ENCODE measurements at places on chromosomes 7 and 10.

DNA sequence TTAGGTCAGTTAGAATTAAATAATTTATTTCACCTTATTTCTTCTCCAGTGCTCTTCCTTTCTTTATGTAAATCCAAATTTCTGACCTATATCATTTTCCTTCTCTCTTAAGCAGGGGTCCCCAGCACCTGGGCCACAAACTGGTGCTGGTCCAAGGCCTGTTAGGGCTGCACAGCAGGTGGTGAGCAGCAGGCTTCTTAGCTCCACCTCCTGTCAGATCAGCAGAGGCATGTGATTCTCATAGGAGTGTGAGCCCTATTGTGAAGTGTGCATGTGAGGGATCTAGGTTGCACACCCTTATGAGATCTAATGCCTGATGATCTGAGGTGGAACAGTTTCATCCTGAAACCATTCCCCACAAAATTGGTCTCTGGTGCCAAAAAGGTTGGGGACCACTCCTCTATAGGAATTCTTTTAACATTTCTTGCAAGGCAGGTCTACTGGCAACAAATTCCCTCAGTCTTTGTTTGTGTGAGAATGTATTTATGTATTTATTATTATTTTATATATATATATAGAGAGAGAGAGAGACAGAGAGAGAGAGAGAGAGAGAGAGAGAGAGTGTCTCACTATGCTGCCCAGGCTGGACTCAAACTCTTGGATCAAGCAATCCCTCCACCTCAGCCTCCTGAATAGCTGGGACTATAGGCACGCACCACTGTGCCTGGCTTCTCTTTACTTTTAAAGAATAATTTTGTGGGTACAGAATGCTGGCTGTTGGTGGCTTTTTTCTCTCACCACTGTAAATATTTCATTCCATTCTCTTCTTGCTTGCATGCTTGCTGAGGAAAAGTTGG, 4.3 kb upstream of the ABCC2 start:
- peak; percentile 71 for DNase-seq

- DNase-seq = no peak
Observed at GRCh38 chr7:55493408-55493807, 78.9 kb downstream of the VOPP1 start.

DNA sequence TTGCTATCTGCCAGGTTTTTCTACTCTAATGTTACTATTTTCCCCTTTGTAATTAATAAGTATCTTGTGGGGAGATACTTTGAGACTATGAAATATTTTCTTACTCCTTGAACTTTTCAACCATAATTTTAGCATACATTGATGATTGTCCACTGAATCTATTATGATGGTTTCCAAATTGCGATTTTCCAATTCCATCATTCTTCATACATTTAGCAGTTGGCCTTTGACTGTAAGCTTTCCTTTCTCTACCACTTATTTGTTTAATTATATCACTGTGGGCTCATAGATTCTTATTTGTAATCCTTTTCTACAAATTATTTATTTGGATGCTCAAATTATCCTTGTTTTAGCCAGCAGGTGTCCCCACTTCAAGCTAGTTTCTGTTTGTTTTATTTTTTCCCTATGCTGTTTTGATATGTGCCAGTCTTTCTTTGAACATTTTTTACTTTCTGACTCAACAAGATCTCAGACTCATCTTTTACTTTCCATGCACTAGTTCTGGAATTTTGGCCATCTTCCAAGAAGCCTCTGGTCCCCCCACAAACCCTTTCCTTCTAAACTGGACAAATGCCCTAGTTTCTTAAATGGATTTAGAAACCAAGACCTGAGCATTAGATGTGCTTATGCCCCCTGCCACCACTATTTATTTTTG, 11.4 kb upstream of the MRPS16 start:
- peak; percentile 58 for DNase-seq

DNA sequence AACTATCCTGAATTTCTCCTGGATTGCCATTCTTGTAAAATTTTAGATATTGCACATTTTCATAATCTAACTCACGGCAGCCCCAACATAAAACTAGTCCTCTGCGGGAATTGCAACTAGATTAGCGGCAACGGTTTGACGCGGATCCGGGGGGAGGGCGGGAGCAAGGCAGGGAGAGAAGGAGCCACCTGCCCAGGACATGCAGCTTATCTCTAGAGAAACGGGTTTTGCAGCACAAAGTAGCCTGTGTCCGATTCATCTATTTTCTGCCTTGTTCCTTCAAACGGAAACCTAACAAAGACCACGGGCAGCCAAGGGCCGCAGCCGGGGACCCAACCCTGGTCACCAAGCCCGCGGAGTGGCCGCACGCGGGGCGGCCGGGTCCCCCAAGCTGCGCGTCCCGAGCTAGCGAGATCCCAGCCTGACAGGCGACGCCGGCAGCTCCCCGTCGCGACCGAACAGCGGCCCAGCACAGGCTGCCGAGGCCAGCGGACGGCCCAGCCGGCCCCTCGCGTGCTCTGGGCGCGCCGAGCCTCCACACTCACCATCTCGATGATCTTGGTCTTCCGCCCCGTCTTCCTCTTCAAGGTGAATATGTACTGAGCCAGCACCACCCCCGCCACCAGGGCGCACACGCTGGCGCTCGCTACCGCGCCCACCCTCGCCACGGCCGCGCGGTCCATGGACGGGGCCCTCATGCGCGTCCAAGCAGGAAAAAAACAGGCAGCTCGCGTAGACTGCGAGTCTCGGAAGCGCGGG, at the start of gene NT5C3A:
TSS of gene NT5C3A (minus strand) at position 754 of the 759 bp plus-strand sequence. CDS start at position 683, 71 bp downstream.
- DNase-seq = peak; percentile 45

DNA sequence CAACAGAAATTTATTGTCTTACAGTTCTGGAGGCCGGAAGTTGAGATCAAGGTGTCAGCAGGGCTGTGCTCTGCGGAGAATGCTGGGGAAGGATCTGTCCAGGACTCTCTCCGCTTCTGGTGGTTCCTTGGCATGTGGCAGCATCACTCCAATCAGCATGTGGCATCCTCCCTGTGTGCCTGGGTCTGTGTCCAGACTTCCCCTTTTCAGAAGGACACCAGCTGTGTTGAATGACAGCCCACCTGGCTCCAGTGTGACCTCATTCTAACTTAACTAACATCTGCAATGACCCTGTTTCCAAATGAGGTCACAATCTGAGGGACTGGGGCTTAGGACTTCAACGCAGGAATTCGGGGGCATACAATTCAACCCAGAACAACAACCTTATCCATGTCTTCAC, 141.9 kb downstream of the BMS1 start:
- no peak for DNase-seq

GRCh38 chr10:31030800-31031199, 865 bp downstream of the ZNF438 start:
- no peak for DNase-seq

DNA sequence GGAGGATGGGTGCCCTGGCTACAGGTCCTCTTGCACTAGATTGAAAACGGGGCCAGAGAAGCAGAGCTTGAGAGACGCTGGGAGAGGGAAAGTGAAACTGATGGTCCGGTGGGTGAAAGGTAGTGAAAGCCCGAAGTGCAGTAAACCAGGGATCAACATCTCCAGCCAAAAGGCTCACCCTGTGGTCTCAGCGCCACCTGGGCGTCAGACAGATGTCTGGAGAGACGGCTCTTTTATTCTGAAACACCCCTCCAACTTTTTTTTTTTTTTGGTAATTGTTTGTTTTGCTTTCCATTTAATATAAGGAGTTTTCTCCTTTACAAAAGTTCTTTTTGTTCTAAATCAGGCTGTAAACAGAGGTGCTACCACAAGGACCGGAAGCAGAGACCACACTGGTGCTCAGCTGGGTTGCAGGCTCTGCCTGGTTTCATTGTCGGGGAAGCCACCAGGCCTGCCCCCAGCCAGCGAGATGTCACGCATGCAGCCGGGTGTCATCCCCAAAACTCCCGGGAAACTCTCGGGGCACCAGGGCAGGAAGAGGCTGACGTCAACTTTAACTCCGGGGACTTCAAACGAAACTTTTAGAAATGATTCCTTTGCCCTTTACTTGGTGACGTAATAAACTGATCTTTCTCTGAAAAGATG, 11.2 kb downstream of the IL2RA start:
- DNase-seq = peak; percentile 68

DNA sequence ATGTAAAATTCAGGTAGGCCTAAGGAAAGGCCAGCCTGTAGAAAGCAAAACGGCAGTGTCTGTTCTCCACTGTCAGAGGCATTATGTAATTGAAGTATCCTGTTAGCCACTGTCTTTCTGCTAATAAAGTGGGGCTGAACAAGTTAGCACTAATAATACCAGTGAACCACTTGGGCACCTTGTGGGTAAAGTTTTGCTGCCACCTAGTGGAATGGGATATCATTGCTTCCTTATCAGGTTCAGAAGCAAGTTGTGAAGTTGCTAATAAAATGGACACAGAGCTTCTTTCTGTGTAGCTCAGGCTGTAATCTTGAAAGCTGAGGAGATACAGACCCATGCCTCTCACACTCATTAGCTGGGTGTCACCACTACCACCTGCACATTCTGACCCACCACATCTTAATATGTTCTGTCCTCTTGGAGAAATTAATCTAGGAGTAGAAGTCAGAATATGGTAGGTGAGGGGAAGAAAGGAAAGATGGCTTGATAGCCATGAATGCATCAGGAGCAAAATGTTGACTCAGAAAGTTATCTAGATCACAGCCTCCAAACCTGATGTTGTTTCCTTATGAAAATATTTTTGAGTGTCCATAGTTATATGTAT, 175.1 kb downstream of the SEPTIN7 start:
- peak; percentile 91 for DNase-seq

- no peak for DNase-seq
Observed at GRCh38 chr7:123348690-123349089, 148.9 kb upstream of the SLC13A1 start.

GRCh38 chr10:85650791-85651496, 715.7 kb downstream of the GRID1 start:
- DNase-seq = no peak

GRCh38 chr10:4981722-4982471, 18.7 kb downstream of the AKR1C1 start:
- peak; percentile 74 for DNase-seq

DNA sequence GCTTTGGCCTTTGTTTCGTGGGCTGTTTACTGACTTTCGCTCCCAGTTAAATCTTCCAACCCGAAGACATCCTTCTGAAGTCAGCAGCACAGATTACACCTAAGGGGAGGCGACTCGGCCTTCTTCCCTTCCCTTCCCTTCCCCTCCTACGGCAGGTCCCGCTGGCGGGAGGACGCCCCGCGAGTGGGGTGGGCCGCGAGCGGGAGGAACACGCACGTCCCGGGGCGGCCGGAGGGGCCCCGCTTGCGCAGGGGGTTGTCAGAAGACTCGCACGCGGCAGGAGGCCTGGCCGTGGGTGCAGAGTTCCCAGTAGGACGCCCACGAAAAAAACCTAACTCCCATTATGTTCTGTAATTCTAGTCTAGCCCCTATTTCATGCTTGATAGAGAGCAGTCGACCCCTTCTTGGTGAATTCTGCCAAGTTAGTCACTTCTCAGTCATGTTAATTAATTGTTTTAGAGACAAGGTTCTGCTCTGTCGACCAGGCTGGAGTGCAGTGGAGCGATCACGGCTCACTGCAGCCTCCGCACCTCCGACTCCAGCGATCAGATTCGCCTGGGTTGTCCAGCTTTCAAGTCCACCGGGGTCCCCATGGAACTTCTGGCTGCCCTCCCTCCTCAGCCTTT, 19.2 kb upstream of the ZNF32 start:
- DNase-seq = no peak

DNA sequence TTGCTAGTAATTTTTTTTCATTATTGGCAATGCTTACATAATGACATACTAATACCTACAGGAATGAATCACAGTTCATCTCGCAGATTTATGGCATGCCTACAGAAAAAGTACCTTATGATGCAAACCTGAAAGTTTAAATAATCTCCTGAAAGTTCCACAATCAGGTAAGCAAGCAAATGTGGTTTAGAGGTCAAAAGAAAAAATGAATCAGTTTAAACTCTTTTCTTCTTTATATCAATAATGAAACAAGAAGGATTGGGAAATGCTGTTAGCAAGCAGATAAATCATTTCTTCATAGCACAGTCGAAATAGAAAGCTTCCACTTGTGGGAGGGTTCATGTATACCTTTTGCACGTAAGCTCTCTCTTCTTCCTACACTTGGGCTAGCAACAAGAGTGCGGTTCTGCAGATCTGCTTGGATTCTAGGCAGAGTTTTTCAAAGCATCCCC, 53.7 kb upstream of the MTPN start:
- DNase-seq = no peak

GRCh38 chr7:29318853-29319718, 124.5 kb downstream of the CHN2 start:
- DNase-seq = no peak

GRCh38 chr10:29257106-29257783, 31.6 kb upstream of the LYZL1 start:
- peak; percentile 99 for DNase-seq

- DNase-seq = no peak
Observed at GRCh38 chr10:71902351-71902750, 51.3 kb upstream of the PSAP start.

- no peak for DNase-seq
Observed at GRCh38 chr7:101857358-101857811, 40.0 kb downstream of the CUX1 start.

- DNase-seq = no peak
Observed at GRCh38 chr7:104386943-104387342, 58.5 kb downstream of the LHFPL3 start.

GRCh38 chr7:9835199-9835598, 1138.5 kb upstream of the PHF14 start:
- DNase-seq = no peak

DNA sequence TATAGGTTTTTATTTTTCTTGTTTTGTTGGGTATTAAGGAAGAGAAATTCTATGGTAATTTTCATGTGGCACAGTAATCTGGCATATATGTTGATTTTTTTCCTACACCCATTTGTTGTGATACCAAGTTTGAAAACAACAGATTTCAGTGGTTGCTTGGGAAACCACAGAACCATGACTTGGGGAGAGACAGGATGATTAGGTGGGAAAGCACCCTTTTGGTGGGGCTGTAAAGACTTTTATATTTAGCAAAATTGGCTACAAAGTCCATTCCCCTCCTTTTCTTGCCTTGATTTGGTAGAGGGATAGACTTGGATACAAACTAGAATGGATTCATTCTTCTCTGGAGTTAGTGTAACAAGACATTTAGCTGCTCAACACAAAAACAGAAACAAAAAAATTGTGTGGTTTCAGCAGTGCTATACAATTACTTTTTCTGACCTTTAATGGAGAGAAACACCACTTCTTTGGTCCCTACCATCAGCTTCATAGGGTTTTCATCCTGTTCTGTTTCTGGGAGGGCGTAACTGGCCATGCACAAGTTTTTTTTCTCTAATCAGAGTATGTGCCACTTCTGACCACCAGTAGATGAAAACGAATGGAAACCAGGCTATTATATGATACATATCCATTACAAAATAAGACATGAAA, 52.7 kb downstream of the FIGNL1 start:
- DNase-seq = no peak

DNA sequence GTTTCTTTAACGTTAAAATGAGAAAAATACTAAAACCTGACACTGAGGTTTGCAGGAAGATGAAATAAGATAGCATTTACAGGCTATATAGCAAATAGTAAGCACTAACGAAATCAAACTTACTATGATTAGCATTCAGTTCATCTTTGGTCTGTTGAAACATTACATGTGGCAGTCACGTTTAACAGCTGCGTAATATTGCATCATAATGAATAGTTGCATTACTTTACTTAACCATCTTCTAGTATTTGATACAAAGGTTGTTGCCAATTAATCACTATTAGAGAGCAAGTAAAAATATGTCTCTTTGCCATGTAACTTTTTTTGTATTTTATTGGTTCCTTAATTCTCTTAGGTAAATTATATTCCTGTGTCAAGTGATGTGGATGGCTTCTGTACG, 131.8 kb upstream of the GHITM start:
- DNase-seq = no peak

Measured in choroid plexus epithelial cell (primary cell).